ENCODE measurements at places on chromosomes 5 and 9.

GRCh38 chr5:103272377-103272776 is 13.8 kb downstream of the MACIR start:
- DNase-seq: no peak

GRCh38 chr9:111979561-111979960 is 82.9 kb downstream of the UGCG start:
- no peak for DNase-seq

GRCh38 chr5:91311168-91311696 is 71.9 kb downstream of the ARRDC3 start:
- no peak for DNase-seq

DNA sequence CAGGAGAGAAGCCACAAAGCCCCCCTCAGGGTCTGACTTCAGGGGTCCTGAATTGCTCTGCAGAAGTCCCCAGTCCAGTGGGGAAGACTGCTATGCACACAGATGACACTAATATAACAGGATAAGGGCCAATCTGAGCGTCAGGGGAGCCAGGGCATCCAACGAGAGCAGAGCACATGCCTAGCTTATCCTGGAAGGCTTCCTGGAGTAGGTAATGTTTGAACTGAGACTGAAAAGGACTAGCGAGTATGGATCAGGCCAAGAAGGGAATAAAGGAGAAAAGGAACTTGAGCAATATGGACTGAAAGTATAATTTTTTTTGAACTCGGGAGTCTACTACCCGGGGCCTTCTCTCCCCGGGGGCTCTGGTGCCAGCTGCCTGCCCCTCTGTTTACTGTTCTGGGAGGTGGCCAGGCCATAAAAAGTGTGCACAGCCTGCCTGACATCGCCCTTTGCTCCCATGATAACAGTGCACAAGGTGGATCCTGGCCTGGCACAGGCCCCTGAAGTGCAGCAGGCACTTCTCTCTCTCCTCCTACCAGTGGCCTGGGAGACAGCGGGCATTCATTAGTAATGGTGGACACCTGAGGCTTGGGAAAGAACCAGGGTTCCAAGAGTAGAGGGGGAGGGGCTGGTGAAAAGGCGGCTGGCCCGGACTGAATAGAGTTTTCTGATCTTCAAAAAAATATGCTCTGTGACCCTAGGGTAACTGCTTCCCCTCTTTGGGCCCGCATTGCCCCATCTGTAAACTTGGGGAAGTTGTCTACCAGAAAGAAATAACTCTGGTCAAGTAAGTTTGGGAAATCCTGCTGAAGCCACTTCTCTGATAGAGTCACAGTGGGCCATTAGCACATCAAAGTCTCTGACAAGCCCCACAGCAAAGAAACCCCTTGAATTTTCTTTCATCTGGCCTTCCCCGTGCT is 4.6 kb upstream of the SLC6A7 start:
- no peak for DNase-seq

DNA sequence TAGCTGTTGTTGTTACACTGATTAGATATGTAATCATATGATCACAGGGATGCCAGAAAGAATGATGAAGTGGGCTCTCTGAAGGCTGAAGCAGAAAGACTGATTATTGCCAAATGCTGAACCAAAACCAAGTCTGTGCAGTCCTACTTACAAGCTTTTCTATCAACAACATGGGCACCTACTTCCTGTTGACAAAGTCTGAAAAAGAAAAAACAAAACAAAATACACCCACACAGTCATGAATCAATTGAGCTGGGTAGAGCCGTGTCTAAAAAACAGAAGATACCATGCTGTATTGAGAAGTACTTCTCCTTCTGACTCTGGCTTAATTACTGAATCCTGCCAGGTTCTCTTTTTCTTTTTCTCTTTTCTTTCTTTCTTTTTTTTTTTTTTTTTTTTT is 363.4 kb downstream of the RAB3C start:
- DNase-seq: no peak

- DNase-seq: no peak
Observed at GRCh38 chr9:89476546-89476945, 21.4 kb downstream of the SEMA4D start.

- no peak for DNase-seq
Observed at GRCh38 chr9:124137009-124137943, 120.5 kb upstream of the NEK6 start.

- DNase-seq: no peak
Observed at GRCh38 chr9:89883401-89884341, 278.9 kb downstream of the GADD45G start.

- DNase-seq: no peak
Observed at GRCh38 chr9:135951889-135952663, 9.1 kb downstream of the UBAC1 start.

GRCh38 chr9:18396102-18396728 is 77.7 kb upstream of the ADAMTSL1 start:
- DNase-seq: no peak

DNA sequence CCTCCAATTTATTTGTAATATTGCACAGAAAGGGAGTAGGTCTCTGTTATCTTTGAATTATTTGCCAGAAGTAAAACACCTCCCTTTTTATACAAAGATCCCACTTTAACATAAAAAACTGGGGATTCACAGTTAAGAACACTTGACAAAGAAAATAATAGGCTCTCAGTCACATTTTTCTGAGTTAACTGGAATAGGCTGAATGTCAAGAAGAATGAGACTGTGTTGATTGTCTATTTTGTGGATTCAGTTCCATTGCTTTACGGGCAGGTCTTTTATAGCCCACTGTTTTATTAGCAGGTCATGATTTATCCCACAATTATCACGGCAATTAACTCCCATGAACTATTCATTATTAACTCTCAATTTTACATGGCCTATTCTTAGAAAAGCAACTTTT is 427.4 kb downstream of the CTNND2 start:
- no peak for DNase-seq

DNA sequence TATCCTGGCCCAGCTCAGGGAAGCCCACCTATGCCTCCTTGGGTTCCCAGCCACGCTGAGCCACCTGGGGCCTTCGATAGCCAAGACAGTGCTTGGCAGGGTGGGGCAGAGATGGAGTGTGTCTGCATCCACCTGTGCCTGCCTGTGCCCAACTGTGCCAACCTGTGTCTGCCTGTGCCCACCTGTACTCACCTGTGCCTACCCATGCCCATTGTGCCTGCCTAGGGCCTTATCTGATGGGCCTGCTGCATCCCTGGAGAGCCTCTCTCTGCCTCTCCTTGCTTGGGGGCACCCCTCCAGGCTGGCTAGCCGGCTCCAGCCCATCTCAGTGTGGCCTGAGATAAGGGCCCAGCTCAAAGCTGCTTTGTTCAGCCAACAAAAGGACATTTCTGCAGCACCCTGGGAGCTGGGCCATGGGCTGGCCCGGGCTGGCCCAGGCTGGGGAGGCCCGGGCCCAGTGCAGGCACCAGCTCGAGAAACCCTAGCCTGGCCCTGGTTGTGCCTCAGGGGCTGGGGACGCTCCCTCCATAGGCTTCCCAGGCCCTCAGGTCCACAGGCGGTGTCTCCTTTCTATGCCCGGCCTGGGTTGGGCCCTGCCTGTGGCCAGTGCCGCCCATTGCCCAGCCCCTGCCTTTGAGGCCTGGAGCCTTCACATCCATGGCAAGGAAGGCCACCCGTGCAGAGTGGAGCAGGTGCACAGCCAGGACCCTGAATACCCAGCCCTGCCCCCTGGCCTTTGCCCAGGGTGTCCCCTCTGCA is 37.3 kb upstream of the NOTCH1 start:
- DNase-seq: no peak

- DNase-seq: no peak
Observed at GRCh38 chr5:102845041-102845440, 89.9 kb downstream of the PAM start.

GRCh38 chr9:137366445-137366810 is 56.5 kb downstream of the EXD3 start:
- DNase-seq: no peak

DNA sequence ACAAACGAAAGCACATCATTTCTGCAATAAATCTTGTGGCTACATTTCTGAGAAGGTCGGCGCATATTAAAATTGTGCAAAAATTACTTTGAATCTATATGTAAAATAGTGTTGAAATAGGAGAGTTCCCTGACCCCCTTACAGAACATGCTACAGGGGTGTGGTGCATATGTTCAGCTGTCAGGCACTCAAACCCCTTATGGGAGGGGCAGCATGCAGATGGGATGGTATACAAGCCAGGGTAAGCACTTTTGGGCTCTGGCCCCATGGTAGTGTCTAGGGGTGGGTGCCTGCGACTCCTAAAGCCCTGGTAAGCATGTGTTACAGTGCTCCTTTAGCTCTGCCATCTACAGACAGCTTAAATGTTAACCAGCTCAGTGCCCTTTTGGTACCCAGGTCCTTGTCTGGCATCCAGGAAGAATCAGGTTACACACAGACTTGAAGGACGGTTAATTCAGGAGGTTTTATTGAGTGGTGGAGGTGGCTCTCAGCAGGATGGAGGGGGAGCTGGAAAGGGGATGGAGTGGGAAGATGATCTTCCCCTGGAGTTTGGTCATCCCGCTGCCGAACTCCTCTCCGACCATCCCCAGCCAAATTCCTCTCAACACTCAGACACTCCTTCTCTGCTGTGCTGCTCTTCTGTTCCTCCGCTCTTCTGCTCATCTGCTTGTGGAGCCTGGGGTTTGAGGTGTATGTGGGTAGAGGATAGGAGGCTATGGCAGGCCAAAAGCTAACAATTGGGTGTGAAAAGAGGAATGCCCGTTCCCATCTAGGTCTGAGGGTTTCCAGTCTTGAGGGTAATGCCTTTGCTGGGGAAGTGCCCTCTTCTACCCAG is 84.6 kb upstream of the RASEF start:
- DNase-seq: no peak

DNA sequence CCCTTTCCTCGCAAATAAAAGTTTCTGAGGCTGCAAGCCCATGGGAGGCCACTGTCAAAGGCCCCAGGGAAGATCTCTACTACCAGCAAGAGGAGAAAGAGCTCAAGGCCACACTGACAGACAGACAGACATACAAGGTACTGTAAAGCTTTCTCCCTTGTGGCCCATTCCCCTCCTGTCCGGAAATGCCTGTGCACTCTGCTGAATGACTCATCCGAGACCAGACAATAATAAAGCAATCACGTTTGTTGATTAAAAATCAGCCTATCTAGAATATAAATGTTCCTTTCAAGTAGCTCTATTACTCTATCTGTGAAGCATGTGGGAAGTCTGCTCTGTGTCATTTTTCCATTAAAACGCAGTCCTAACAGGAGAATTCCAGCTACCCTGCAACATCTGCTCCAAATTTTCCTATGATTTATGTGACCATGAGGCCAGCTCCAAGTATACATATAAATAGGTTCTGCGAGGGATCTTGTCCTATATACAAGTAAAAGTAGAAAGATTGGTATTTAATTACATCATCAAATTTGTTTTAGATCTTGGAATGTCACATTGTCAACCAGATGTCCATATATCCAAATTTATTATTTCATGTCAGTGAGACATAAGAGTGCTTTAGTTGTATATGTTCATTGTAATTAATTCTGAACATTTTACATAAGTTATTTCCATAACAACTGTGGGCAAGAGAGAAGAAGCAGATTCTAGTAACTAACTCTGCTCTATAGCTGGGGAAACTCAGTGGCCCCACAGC is 34.7 kb upstream of the TGFBI start:
- no peak for DNase-seq

- no peak for DNase-seq
Observed at GRCh38 chr5:76908166-76908565, 44.7 kb upstream of the CRHBP start.

- DNase-seq: no peak
Observed at GRCh38 chr9:115815786-115816185, 337.8 kb upstream of the PAPPA start.

DNA sequence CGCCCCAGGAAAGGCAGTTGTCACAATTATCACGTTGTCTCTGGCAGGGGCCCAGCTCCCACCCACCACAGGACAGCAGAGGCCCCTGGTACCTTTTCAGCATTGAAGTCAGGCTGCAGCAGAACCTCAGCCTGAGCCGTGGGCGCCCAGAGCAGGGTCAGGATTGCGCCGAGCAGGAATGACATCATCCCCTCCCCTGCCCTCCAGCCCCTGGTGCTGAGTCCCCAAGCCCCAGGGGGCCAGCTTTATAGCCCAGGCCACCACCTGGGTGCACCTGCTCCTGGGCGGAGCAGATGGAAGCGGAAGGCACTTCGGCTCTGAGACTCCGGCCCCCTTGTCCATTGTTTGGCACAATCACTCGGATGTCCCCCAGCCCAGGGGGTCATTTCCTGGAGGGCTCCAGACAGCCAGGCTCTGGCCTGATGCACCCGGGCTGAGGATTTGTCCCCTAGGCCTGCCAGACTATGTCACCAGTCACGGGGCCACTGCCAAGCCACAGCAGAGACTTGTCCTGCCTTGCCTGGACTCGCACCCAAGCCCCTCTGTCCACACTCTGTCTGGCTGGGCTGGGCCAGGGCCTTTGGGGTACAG is at the start of gene LCN15:
TSS of gene LCN15 (minus strand) at position 218 of the 591 bp plus-strand sequence. CDS start at position 188, 30 bp downstream.
- no peak for DNase-seq

GRCh38 chr5:61162832-61163567 is 732 bp upstream of the SMIM15 start:
- no peak for DNase-seq

DNA sequence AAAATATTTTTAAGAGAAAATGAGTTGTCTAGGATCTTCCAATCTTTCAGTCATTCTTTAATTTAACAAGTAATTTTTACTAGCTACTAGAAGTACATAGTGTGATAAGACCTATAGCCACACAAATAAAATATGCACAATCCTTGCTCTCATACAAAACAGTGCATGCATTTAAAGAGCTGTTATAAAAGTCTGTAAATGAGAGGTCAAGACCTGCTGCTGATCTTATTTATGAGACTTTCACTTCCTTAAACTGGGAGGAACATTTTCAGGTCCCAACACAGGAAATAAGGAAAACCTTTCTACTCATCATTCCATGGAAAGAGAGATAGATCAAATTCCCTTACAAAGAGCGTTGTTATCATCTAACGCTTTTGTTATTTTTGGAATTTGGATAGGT is 54.2 kb upstream of the PAM start:
- no peak for DNase-seq

GRCh38 chr5:80101993-80102392 is 66.8 kb downstream of the THBS4 start:
- no peak for DNase-seq

DNA sequence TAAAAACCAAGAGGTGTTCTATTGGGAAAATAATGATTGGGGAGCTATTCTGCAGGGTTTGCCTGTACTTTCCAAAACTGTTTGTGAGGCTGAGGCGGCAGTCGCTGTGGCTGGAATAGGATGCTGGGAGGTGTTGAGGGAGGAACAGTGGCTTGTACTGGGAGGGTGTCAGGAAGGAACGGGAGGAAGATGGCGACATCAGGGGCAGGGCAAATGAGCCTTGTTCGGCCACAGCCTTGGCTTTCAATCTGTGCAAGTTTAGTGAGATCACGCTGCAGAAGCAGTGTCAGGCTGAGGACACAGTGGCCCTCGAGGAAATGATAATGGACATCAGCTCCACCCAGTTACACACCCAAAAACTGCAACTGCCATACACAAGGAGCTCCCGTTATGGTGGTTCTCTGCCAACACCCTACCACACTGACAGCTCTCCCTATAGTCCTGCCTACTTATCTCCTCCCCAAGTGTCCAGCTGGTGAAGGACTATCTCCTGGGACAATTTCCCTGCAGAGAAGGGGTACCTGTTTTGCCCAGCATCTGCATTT is 27.3 kb downstream of the KIF2A start:
- no peak for DNase-seq
